ENCODE measurements at places on chromosomes 5 and 9.

DNA sequence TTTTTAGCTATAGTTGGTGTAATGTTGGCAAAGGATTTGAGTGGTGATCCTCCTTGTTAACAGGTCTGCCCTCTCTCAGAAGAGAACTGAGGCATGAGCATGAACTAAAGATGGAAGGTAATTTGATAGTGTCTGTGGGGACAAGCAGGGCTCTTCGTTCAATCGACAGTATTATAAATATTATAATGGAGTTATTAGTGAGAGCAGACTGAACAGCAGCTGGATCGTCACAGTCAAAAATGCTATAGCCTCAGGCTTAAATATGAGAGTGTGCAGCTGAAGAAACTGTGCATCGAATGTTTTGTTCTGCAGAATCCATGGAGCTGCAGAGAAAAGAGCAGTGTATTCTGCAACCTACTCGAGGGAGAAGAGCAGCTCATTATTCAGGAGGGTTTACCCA lies 757.3 kb downstream of the DNAH5 start:
- no peak for DNase-seq

DNA sequence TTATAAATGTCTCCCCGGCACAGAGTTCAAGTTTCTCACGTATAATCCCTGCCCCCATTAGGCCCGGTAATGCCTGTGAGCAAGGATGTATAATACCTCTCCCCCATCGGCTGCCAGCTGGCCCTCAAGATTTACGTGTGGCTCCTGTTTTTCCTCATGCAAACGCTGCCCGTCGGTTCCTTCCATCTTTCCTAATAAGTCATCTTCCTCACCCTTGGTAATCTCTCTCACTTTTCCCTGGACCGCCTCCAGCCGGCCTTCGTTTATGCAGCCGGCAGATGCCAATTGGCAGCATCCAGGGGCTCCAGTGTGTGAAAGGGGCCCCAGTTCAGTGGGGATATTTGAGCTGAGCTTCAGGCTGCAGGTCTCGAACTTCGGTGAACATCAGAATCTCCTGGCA lies 86.5 kb upstream of the NEURL1B start:
- DNase-seq, result no peak

DNA sequence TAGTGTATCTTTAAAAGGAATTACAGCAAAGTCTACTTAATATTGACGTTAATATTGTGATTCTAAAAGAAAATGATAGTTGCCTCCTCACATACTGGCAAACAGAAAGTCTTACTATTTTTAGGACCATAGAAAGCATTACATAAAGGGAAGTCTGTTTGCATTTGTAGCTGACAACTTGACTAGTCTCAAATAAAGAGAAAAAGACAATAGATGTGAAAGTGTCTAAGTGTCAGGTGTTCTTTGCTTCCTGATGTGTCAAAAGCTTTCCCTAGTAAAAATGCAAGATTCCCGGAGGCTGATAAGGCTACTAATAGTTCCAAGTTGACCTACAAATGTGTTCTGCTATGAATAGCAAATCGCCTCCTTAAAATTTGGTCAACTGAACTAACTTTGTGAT lies 259.7 kb downstream of the CDH10 start:
- DNase-seq, result no peak

GRCh38 chr5:4772591-4772990 lies 367.5 kb upstream of the ADAMTS16 start:
- no peak for DNase-seq

Data from foreskin melanocyte (primary cell).